T1000 (cell line): ENCODE measurements at places on chromosomes 5 and 9.

DNA sequence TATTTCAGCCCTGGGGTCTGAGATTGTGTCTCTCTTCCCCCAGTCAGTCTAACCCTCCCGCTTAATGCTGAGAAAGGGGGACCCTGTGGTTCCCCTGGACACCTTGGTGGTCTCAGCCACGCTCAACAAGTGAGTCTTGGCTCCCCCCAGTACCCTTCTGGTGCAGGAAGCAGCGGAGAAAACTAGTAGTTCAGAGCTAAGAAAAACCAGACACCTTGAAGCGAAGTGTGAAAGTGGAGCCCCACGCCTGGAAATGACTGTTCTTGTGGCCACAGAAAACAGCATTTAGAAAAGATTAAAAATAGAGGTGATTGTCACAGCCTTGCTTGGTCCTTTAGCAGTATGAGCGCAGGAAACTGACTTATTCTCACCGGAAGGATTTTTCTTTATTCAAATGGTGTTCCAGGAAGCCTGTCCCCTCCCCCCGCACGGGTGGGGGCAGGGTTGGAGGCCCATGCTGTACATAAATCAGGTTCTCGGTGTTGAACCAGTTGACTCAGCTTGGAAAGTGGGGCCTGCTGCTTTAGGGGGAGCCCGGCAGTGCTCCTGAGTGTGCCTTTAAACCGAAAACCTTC lies 8.1 kb downstream of the ARPC5L start:
- no peak for DNase-seq

GRCh38 chr9:96342571-96343245 lies 40.7 kb upstream of the HSD17B3 start:
- DNase-seq = no peak

GRCh38 chr5:108238936-108239887 lies 142.7 kb downstream of the FBXL17 start:
- DNase-seq = no peak

- no peak for DNase-seq
Observed at GRCh38 chr5:167122267-167122666, 1169.2 kb upstream of the WWC1 start.

GRCh38 chr9:137312852-137313325 lies 10.8 kb upstream of the NRARP start:
- no peak for DNase-seq

DNA sequence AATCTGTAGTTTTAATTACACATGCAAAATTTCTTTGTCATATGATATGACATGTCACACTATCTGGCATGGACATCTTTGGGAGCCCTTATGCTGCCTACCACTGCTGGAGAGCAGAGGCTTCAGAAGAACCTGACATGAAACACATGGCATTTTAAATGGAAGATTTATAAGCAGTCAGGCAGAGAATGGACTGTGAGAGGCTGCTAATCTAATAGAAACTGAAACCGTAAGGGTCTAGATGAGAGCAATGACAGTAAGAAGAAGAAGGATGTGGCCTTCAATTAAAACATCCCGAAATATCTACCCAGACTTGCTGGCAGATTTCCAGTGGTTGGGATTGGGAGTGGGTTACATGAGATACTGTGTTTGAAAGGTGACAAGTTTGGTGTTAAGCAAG lies 149.8 kb downstream of the MACIR start:
- DNase-seq = no peak

- no peak for DNase-seq
Observed at GRCh38 chr5:133356984-133357421, 255.3 kb downstream of the FSTL4 start.

DNA sequence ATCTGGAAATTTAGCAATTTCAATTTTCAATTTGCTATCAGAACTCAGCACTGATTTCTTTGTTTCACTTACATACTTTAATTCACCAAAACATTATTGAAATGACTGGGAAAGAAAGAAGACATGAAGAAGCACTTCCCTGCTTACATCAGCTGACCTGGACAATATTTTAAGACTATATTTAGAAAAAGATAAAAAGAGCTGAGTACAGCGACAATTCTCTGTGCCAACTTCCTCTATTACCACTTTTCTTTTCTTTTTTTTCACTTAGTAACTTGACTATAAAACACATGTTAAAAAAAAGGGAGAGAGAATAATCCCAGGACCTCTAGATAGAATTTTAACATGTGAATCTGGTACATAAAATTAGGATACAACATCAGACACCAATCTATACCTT lies 35.6 kb downstream of the MEF2C start:
- DNase-seq = no peak

- DNase-seq = no peak
Observed at GRCh38 chr5:43192558-43193180, 644 bp downstream of the NIM1K start.
